Smooth muscle cell of trachea (primary cell): ENCODE measurements at places on chromosomes 4 and X. TPM values are rescaled to one million over a fixed set of nuclear protein-coding genes. Genes with fewer than 3 reads are reported as not detected.

The ERVMER34-1 gene
- total RNA-seq, result under 0.01 TPM in 1 of 2 replicates, not detected in the other

The XPNPEP2 gene
- 0.73 and 5.0 TPM in 2 replicates for total RNA-seq

The PPARGC1A gene
- 1.5 and 1.7 TPM in 2 replicates for total RNA-seq

The SMARCA1 gene
- total RNA-seq, result 51.9 and 78.2 TPM in 2 replicates
